ENCODE measurements at places on chromosomes 7 and 10.
A peak's percentile ranks its signal among the peaks of the same experiment; 100 is the strongest.

DNA sequence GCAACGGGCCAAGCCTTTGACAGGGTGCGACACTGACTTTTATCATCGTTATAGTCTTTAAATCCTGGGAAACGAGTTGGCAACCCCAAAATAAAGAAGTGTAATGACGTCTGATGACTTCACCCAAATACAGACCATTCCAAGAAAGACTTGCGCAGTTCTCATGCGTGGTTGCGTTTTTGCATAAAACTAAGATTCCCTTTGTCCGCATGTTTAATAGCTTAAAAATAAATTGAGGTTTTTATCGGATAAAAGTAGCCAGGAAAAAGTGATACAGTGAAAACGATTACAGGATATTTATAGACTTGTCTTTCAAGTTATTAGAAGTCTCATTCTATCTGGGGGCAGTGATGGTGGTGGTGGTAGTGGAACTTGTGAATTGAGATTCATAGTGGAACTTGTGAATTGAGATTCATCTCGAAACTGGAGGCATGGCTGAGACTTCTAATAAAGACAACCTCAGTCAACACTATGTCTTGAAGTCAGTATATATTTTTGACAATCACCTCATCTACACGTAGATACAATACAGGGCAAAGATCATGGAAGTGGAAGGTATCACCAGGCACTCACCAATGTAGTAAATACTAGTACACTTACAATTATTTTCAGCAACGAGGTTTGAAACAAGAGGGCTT, 1.2 kb upstream of the NAMPT start:
- DNase-seq: no peak

- DNase-seq: no peak
Observed at GRCh38 chr7:142303650-142304049, 45.8 kb upstream of the PRSS58 start.

DNA sequence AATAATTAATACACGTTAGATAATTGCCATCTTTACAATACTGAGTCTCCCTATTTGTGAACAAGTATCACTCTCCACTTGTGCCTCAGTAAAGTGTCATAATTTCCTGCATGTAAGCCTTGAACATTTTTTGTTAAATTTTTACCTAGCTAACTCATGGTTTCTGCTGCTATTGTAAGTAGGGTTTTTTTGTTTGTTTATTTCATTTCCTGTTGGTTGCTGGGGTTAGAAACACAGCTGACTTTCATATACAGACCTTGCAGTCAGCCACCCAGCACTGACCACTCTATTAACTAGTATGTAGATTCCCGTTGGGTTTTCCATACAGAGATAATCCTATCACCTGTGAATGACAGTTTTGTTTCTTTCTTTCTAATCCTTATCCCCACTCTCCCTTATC, 133.3 kb downstream of the MPP7 start:
- DNase-seq: no peak

- DNase-seq: no peak
Observed at GRCh38 chr7:140364819-140365218, 33.5 kb downstream of the SLC37A3 start.

DNA sequence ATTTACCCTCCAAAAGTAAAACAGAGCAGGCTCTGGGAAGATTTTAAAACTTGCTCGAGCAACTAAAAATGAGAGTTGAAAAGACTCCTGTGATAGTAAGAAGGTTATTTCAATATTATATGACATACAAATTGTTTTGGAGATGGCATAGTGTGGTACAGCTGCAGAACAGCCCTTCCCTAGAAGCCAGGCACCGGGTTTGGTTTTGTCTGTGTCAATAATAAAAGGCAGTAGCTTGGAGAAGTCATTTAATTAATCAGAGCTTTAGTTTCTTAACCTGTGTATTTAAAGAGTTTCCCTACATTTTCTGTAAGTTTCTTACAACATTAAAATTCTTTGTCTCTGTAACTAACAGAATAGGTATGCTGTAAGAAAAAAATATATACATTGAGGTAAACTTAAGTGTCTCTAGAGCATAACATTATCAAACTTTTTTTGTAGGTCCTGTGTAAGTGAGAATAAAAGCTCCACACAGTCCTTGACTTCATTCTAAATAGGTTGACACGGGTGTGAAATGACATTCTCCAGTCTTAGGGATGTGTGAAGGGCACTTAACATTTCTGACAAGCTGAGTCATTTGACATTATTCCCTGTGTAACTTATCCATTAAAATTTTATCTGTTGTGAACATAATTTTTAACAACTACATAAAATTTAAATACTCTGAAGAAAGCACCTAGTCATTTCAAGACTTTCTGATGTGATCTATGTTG, 425.0 kb upstream of the ETV1 start:
- DNase-seq: no peak

GRCh38 chr7:46450425-46450824, 529.4 kb upstream of the IGFBP3 start:
- no peak for DNase-seq

DNA sequence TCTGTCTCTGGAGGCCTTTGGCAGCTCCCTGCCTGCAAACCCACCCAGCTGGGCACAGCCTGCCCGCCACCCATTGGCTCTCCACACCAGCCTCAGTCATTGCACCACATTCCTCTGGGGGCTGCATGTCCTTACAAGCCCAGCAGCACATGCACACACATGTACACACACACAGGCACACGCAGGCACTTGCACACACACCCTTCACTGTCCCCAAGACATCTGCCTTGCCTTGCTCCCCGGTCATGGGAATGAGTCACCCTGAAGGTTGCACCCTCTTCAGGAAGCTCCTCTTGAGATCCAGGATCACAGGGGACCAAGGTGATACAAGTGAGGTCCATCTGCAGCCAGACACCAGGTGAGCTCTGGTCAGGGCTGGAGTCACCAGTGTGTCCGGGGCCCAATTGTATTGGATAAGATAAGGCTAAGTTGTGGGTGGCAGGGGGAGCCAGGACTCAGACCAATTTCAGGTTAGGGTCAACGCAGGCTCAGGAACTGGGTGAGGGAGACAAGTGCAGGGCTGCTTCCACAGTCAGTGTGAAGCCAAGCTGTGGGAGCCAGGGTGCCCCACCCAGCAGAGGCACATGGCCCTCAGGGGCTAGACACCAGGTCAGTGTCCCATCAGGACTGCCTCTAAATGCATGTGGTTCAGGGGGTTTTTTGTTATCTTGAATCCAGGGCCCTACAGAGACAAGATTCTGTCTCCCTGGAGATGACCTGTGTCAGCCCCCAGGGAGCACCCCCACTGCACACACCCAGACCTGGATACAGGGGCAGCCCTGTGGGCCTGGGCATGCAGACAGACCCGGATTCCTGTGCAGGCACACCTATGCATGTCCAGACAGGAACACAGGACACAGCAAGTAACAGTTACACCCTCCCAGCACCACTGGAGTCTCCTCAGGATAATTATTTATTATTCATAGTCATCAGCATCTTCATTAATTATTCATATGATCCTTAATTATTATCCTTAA, 33.8 kb downstream of the KCNH2 start:
- peak; percentile 81 for DNase-seq

GRCh38 chr10:130739757-130740145, 571.8 kb downstream of the TCERG1L start:
- DNase-seq: no peak

DNA sequence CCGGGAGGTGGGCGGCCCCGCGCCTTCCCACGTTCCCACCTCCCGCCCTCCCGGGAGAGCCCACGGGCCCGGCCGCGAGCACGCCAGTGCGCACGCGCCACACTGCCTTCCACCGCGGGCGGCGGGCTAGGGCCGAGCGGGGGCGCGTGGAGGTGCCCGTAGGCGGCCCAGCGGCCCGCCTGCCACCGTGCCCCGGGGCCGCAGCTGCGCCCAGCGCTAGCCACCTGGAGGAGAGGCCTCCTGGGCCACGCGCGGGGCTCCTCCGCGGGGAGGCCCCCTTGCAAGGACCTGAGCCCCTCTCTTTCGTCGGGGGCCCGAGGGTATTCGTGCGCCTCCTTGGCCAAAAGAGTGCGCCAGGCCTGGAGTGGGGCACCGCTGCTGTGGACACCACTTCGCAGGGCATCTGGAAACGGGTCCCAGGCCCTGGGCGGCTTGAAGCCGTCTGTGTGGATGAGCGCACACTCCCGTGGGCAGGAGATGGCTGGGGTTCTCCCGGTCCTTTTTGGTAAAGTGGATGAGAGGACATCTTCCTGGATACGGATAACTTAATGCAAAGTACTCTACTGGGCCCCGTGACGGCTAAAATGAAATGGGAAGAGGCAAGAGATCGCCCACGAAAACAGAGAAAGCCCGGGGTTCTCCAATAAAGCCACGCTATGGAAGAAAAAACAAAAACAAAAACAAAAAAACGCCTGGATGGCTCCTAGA, 9.0 kb upstream of the EBF3 start:
- no peak for DNase-seq

DNA sequence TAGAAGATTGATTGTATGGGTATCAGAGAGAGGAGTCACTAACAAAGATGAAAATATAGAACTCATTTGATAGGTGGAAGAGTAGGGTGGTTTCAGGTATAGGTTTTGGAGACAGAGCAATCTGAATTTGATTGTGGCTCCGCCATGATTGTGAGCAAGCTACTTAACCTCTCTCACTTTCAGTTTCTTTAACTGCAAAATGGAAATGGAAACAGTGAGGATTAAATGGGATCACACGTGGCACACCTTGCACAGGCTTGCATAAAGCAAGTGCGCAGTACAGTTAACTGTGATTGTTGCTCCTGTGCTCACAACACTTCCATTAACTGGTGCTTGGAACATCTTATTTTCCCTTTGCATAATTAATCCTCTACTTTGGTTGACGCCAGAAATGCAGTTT, 54.9 kb downstream of the ATXN7L1 start:
- DNase-seq: no peak

DNA sequence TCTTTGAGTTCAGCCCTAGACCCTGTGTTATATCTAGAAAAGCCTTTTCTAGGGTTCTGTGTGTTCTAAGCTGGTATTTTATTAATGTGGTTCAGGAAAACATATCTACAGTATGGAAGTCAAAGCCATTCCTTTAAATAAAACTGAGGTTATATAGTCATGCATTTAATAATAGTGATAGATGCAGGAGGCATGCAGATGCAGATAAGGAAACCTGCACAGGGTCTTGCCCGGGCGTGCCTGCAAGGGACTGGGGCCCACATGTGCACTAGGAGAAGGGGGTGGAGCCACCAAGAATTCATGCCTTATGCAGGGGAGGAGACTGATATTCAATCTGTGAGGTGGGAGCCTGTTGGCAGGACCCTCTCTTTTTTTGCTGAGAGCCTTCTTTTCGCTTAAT, 171.5 kb downstream of the PRPF18 start:
- DNase-seq: no peak

- no peak for DNase-seq
Observed at GRCh38 chr10:79588800-79589199, 21.9 kb upstream of the SFTPA1 start.

GRCh38 chr10:93376372-93377293, 105.5 kb downstream of the MYOF start:
- peak; percentile 72 for DNase-seq

DNA sequence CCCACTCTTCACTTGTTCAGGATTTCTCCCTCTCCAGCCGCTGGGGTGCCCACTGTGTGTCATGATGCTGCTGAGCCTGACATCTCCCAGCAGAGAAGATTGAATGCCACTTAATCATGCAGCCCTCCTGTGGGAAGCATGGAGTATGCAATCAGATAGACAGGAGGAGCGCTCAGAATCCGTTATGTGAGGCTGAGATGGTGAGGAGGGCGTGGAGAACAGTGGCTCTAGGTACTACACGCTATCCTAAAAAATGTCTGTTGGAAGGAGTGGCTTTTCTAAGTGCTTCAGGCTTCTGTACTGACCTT, 334.3 kb downstream of the LRMDA start:
- no peak for DNase-seq

DNA sequence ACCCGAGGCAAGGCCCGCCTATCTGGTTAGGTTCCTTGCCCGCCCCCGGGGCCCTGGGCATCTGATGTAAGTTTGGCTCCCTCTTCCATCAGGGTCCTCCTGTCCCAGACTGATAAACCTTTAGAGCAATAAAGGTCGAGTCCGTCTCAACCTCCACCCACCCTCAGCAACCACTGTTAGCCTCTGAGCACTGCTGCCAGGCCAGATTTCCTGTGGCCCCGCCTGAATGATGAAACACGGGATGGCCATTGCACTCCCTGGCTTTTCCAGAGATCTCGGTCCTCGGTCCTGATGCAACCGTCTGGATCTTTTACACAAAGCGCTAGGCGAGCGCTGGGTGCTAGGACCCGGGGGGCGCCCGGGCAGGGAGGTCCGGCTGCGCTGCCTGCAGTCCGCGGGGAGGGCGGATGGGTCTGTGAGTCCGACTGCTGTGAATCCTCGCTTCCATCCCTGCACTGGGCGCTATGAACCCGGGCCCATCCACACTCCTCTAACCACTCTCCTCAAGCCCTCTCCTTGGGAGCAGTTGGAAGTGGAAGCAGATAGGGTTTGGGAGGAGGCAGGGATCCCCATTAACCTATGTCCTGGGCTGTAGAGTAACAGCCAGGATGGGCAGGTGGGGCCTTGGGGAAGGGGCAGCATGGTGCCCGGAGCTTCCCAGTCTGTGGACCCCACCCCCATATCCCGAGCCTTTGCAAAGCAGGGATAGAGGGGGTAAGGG, 875 bp upstream of the DDIT4 start:
- DNase-seq: peak; percentile 98

- DNase-seq: peak; percentile 94
Observed at GRCh38 chr7:82443547-82444219, at the start of gene CACNA2D1. Gene CACNA2D1 (minus strand): TSS chr7:82443777.

- DNase-seq: no peak
Observed at GRCh38 chr10:74335501-74335900, 184.5 kb downstream of the ADK start.

DNA sequence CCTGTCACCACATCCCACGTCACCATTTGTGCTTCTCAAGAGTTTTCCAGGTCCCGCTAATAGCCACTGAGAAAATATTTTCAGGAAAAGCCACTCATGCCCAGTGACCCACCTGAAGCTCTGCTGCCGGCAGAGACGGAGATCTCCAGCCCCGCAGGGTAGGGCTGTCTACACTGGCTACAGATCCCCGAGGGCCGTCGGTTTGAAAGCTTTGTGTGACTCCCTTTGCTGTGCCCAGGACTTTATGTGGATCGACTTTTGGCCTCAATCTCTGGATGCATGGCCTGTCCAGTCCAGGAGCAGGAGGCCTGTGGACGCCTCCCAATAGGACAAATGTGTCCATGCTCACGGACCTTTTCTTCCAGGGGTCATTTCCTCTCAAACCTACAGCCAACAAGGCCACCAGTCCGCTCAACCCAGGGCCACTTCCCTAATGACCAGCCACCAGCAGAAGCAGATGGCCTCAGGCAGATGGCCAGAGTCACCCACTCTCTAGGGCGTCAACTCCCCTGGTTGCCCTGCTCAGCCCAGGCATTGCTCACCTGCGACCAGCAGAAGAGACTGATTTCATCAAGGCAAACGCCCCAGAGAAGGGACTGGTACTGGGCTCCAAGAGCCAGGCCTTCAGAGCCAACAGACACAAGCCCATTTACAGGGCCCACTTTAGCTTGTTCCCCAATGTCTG, 76.4 kb downstream of the OAT start:
- peak; percentile 80 for DNase-seq
